ENCODE measurements at places on chromosomes 12 and 14.

DNA sequence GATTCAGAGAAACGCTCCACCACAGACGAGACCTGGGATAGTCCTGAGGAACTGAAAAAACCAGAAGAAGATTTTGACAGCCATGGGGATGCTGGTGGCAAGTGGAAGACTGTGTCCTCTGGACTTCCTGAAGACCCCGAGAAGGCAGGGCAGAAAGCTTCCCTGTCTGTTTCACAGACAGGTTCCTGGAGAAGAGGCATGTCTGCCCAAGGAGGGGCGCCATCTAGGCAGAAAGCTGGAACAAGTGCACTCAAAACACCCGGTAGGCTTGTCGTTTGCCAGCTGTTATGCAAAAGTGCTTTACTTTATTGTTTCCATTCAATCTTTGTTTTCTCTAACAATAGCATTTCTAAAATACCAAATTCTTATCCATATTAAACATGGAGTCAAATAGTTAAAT is 287.3 kb downstream of the NAV3 start:
- DNase-seq = no peak

GRCh38 chr12:56645201-56645716 is 525 bp downstream of the ATP5F1B start:
- DNase-seq = no peak

GRCh38 chr12:65672441-65672840 is 151.8 kb upstream of the HMGA2 start:
- no peak for DNase-seq

DNA sequence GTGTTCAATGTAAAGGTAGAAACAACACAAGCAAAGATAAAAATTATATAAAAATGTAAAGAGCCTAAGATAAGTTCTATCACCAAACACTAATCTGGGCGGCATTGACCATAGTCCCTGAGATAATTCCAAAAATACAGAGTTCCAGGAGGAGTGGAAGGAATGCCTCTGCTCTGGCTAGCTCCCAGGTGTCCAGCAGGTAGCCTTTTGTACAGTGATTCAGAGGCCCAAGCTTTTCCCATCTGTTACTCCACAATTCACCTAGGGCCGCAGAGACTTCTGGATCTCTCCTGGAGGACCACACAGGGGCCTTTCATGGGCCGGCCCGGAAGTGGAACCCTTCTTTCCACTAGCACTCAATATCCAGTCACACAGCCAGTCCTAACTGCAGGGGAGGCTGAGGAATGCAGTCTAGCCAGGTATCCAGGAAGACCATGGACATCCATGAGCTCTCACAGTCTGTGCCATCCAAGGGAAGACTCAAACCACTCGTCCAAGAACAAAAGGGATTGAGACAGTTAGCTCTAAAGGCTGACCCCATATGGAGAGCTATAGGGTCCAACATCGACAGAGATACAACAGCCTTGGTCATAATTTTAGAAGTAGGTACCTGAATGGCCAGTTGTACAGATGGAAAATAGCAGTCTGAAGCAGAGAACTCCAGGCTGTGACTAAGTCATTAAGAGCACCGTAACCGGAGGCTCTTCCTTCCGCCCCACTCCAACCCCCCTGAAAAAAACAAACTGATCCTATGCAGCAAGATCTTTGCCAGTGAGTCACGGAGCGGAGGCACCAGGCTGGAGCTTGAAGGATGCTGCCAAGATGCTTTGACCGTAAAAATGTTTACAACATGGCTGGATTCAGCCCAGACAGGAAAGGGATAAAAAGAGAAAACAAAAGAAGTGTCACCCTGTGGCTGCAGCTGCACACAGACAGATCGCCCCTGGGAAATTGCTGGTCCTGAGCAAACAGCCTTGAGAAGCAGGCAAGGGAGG is 204.8 kb downstream of the NUAK1 start:
- no peak for DNase-seq

DNA sequence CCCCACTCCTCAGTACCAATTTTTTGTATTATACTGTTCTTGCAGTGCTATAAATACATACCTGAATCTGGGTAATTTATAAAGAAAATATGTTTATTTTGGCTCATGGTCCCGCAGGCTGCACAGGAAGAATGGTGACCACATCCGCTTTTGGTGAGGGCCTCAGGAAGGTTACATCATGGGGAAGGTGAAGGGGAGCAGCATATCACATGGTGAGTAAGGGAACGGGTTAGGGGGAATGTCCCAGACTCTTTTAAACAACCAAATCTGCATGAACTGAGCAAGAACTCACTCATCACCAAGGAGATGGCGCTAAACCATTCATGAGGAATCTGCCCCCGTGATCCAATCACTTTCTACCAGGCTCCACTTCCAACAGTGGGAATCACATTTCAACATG is 40.0 kb downstream of the OSBPL8 start:
- peak; percentile 11 for DNase-seq

Measured in stimulated activated CD4-positive, alpha-beta T cell treated with anti-CD3 and anti-CD28 coated beads, Interleukin-15, amount 100 ng/mL, for 24 hours (primary cell).